ENCODE measurements at places on chromosomes 13 and 19. TPM values are rescaled to one million over a fixed set of nuclear protein-coding genes. Genes with fewer than 3 reads are reported as not detected.

The ETV2 gene
- total RNA-seq, result 0.62 TPM

DNA sequence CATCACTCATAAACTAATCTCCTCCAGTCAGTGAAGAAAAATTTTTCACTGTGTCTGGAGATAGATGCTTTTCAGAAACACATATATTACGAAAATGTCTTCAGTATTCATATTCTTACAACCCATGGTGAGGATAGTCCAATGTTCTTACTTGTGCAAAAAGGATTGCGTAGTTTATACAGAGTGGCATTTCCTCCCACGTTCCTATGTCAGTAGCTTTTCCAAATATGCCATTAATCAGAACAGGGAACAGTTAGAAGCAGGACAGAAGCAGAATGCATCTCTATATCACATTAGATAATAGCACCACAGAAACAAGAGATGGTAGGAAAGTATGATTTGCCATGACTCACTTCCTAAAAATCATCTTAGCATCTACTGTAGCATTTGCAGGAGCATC, 282.9 kb downstream of the SLITRK5 start:
- DNase-seq, result no peak

GRCh38 chr19:47049307-47049700, 880 bp upstream of the TMEM160 start:
- DNase-seq, result no peak

GRCh38 chr19:56660381-56661107, 11.0 kb downstream of the ZNF835 start:
- no peak for DNase-seq

DNA sequence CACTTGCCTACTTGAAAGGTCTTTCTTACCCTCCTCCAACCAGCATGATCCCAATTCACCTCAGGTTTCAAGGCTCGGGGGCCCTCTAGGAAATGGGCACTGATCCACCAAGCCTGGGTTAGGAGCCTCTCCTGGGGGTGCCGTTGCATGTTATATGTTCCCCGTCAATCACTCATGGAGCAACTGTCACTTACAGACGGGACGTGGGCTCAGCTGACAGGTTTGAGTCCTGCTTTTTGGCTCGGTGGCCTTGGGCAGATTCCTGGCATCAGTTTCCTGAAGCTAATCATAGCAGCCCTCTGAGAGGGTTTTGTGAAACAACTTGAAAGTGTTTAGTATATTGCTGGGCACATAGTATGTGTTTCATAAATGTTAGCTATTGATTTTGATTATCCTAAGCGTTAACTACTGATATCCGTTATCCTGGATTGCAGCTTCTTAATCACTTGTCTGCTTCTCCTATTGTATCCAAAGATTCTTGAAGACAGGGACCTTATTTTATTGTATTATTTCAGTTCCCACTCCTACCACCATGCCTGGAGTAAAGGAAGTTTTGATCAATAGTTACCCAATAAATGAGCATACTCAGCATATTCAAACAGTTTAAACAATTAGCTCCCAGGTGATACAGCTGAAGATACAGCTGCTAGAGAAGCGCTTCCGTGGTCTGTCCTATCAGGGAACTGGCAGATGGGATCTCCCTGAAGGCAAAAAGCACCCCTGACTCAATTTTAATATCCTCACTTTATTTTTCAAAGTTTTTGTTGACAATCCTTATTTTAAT, 57.9 kb downstream of the RFC3 start:
- DNase-seq, result no peak

DNA sequence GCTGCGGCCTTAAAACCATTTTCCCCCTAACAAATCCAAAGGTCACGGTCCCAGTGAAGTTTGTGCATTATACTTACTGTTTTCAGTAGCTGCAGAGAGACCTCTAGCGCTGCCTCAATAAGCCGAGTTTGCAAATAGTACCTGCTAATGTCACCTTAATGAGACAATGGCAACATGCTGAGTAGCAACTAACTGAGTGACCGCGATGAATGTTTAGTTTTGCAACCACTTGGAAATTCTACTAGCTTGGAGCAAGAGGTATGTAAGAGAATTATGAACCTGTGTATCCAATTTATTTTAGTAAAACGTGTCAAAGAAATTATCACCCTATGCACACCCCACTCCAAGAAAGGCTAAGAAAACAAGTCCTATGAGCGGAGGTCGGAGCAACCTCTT, 1.2 kb downstream of the KPNA3 start:
- DNase-seq, result no peak

The ZNF709 gene
- total RNA-seq, result 5.1 TPM
